ENCODE measurements at places on chromosomes 2 and 18.

DNA sequence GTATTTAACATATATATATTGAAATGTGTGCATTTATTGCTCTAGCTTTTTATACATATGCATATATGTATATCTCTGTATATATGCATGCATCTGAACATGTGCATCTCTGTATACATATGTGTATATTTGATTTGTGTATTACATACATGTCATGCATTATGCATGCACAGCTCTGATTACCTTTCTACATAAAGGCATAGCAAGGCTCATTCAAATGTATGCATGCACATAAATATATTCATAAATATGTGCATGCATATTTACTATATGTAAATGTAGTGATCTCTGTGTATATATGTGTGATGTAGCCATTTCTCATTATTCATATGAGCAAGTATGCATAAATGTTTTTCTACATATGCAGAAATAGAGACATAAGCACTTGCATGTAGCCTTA lies 64.6 kb downstream of the TRIB2 start:
- DNase-seq = no peak

DNA sequence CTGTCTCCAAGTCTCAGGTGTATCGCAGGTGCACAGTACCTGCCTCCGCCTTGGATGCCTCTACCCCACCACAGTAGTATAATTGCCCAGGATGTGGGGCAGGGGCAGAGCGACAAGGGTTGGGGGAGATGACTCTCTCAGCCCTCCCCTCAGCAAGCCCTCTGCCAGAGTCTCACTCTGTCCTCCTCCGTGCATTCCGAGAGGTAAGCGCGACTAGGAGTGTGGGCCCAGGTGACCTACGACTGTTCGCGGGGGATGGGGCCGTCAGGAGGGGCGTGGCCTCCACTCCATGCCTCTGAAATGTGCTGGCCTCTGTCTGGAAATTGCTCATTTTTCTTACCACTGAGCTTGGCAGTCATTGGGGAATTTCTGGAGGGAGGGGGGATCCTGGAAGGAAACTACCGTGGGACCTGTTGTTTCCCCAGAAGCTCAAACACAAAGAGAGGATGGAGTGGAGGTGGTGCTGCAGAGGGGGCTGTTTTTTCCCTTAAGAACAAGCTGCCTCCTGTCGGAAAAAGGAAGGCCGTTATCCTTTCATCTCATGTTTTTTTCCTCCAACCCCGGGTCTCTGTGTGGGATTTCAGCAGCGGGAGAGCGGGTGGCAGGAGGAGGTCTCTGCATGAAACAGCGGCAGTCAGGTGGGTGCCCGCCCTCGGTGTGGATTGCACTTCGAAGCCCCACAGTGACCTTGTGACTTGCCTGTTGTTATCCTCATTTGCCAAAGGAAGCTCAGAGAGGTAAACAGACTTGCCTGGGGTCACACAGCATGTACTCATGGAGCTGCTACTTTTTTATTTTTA lies 13.0 kb upstream of the RALB start:
- no peak for DNase-seq

- no peak for DNase-seq
Measured at GRCh38 chr18:67613731-67614130, 97.2 kb upstream of the DSEL start.

- no peak for DNase-seq
Measured at GRCh38 chr2:203603456-203604389, 68.6 kb upstream of the RAPH1 start.

DNA sequence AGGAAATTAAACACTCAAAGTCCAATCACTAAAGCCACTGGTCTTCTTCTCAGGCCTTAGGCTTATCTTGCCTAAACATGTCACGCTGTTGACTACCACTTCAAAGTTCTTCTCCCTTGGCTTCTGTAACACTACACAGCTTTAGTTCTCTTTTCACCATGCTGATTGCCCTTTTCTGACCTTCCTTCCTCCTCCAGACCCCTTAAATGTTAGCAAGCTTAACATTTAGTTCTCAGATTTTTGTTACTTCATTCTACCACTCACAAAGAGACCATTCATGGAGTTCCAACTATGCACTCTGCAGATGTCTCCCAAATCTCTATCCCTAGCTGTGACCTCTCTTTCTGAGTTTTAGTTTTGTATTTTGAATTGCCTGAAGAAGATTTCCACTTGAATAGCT lies 64.4 kb downstream of the TTC21B start:
- DNase-seq = no peak

DNA sequence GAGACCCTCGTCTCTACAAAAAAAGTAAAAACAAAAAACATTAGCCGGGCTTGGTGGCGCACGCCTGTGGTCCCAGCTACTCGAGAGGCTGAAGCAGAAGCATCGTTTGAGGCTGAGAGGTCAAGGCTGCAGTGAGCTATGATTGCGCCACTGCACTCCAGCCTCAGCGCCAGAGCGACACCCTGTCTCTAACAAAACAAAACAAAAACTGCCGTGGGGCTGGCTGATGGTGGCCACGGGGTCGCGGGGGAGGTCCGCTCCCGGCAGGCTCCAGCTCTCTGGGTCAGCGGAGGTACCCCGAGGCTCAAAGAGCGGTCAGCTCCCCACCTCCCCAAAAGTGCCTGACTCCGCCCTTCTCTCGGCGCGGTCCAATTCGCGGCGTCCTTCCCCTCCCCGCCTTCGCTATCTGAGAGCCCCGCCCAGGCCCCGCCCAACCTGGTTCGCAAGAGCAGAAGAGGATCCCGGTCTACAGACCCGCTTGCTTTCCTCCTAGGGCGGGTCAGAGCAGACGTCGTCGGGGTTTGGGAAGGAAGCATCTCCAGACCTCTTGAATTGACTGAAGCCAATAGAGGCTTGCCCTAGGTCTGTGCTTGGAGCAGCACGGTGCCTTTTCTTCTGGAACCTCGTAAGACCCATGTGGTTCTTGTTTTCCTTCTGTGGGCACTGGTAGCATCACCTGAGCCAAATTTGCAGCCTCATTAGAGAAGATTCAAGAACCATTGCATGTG lies 7.8 kb downstream of the RAX start:
- no peak for DNase-seq

- no peak for DNase-seq
Measured at GRCh38 chr2:239098288-239098970, 250.5 kb downstream of the TWIST2 start.

DNA sequence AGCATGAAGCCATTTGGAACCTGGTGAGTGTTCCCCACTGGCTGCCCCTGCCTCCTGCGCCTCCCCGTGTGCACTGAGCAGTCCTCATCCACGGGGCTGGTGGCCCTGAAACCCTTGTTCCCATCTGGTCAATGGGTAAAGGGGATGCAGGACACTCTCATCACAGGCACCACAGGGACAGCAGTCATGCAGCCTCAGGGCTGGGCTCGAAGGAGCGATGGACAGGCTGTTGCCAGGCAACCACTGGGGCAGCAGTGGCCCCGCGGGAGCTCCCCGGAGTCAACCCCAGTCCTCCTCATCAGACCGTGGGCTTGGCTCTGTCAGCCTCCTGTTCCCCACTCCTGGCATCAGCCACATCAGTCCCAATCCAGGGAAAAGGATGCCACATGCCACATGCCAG lies 509.5 kb downstream of the EIPR1 start:
- DNase-seq = no peak

DNA sequence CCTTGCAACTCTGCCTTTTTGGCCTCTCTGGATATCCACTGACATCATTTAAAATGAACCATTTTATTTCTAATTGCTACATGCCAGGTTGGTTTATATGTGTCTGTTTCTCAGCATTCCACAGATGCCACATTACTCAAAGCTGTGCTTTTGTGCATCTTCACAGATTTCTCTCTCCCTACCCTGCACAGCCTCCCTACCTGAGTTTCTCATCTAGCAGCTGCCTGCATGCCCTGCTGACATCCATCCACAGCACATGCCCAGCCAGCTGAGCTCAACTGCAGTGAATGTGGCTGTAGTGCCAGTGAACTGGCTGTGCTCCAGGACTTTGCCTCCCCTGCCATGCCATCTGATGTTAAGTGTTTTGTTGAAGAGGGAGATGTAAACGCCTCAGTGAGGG lies 44.5 kb downstream of the PKP4 start:
- no peak for DNase-seq

DNA sequence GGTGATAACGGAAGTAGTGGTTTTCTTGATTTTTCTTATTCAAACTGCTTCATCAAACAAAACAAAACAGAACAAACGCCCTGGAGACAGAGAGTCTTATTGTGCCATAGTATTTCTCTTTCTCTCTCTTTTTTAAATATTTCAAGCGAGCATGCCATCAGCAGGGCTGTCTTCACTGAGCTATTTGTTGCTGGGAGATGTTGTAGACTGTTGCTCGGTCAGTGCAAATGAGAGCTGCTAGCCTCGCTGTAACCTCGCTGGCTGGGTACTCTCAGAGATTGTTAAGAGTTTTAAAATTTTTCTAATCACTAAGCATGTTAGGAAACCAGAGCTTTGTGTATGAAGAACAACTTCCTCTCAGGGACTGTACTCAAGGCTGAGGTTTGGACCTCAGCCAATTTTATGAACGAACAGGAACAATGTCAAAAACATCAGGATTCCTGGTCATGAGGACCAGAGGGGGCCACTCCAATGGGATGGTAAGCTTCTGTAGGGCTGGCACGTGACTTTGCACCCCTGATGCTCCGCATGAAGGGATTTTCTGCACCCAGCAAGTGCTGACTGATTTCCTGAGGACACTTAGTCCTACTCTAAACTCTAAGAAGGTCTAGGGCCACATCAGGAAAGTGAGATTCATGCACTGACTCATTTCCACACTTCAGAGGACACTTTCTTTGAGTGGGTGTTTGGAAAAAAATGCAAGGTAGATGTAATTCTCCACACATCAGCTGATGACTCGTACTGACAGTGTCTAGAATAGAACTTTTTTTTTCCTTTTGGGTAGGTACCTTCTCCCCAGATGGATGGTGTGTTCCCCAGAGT lies 59.8 kb upstream of the IL1R1 start:
- DNase-seq = peak; percentile 24

GRCh38 chr2:233062946-233063268 lies 2.8 kb downstream of the INPP5D start:
- no peak for DNase-seq

DNA sequence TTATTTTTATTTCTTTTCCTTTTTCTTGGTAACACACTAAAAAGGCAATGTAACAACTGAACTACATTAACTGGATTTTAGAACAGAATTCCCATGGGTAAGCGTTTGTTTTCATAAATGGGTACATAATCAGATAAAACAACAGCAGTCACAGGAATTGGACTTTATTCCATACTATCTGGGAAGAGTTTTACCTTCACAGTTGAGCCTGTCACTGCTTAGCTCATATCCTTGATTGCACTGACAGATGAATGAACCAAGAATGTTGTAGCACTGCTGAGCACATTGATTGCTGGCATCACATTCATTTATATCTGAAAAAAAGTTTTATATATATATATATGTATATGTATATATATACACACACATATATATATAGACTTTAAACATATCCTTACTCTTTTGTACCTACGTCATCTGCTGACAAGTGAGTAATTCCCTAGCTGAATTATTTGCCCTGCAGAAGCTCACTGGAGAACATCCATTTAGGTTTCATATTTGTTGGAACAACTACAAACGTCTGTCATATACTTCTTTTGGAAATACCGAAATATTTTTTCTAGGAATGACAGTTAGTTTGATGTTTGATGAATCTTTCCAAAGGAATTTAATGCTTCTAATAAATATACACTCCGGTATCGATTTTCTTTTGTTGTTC lies 47.0 kb downstream of the EFEMP1 start:
- DNase-seq = no peak

- DNase-seq = no peak
Measured at GRCh38 chr2:824954-825353, 125.7 kb upstream of the SNTG2 start.

DNA sequence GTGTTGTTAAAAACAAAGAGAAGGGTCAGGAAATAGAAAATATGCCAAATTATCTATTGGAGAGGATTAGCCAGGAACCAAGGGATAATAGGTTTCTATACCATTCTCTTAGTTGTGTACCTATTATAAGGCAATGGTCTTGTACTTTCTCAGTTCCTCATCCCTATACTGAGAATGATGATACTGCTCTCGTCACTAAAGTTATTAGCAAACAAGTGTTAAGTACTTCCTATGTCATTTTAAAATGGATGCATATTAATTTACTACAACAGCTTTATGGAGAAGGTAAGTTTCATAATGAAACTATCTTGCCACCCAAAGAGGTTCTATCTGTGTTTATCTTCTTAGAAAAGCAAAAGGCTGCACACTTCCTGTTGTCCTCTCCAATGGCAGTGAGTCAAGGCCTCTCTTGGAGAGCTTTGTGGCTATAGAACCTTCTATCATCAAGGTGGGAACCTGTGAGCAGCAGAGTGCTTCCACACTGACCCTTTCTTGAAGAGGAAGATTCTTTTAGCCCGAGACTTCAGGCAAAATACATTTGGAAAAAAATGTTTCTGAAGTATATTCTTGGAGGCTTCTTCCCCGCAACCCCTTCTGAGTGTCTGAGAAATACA lies 460.7 kb upstream of the FANCL start:
- DNase-seq = no peak

GRCh38 chr18:37536656-37537055 lies 28.9 kb downstream of the CELF4 start:
- no peak for DNase-seq

GRCh38 chr2:73074110-73075069 lies 2.9 kb upstream of the SFXN5 start:
- no peak for DNase-seq

DNA sequence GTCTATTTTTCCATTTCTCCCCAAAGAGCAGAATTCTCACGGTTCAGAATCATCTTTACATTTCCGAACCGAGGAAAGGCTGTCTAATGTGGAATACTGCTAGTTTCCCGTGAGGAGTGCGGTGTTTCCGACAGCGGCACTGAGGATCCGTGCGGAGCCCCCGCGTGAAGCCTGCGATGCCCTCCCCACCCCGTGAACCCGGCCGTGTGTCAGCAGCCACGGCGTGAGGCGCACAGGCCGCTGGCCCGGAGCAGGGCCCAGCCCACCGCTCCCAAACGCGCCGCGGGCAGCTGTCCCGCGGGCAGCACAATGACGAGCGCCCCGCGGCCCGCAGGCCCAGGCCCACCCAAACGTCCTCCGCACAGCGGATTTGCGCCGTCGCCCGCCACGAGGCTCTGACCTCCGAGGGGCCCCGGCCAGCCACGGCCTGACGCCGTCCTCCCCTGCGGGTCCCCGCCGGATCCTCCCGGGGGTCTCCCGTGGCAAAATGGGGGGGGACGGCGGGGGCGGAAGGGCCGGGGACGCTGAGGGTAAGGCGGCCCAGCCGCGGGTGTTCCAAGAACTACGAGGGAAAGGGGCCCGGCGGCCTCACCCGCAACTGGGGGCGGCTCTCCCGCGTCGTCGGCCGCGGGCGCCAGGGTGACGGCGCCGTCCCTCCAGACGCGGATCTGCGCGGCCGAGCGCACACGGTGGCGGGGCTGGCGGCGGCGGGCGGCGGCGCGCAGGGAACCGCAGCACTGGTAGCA lies 796 bp downstream of the SPIRE1 start:
- DNase-seq = no peak

GRCh38 chr2:221447310-221447709 lies 124.8 kb downstream of the EPHA4 start:
- DNase-seq = no peak

DNA sequence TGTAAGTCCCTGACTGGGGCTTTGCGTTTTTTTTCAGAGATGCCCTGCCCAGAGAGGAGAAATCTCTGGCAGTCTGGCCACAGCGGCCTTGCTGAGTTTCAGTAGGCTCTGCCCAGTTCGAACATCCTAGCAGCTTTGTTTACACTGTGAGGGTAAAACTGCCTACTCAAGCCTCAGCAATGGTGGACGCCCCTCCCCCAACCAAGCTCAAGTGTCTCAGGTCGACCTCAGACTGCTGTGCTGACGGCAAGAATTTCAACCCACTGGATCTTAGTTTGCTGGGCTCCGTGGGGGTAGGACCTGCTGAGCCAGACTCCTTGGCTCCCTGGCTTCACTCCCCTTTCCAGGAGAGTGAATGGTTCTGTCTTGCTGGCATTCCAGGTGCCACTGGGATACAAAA lies 31.7 kb downstream of the L3MBTL4 start:
- no peak for DNase-seq

- no peak for DNase-seq
Measured at GRCh38 chr2:16614314-16614860, 51.2 kb downstream of the CYRIA start.

Data from activated gamma-delta T cell treated with anti-CD3 and anti-CD28 coated beads, Interleukin-2, amount 50 U/mL, for 16 hours (primary cell).